ENCODE measurements at places on chromosomes 12 and 14.

DNA sequence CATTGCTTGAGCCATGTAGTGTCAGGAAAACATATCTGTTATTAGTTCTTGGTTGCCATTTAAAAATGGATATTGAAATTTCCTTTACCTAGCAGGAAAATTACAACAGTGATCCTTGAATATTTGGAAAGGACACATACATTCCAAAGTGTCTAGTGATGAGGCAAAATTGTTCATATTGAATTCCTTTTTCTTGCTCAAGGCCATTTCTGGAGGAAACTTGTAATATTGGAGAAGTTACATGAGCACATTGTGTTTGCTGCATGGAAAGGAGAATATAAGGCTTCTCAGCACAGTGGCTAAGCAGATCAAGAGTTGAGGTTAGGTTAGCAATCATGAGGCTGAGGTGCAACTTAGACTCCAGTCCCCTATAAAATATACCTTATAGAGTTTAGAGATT is 121.9 kb downstream of the PDE3A start:
- DNase-seq, result no peak

DNA sequence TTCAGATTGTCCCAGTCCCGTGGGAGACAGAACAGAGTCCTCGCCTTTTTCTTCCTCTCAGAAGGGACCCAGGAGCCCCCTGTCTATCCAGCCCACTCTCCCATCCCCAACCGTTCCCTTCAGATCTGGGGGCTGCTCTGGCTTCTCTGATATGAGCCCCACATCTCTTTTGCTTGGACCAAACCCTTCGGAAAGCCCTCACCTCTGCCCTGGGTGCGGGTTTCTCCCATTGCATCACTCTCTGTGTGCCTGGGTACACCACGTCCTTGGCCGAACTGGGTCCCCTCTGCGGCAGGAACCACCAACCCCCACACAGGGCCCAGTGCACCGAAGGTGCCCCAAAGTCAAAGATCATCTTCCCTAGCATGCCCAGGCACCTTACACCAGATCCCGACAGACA is 87.8 kb downstream of the DICER1 start:
- DNase-seq, result no peak

DNA sequence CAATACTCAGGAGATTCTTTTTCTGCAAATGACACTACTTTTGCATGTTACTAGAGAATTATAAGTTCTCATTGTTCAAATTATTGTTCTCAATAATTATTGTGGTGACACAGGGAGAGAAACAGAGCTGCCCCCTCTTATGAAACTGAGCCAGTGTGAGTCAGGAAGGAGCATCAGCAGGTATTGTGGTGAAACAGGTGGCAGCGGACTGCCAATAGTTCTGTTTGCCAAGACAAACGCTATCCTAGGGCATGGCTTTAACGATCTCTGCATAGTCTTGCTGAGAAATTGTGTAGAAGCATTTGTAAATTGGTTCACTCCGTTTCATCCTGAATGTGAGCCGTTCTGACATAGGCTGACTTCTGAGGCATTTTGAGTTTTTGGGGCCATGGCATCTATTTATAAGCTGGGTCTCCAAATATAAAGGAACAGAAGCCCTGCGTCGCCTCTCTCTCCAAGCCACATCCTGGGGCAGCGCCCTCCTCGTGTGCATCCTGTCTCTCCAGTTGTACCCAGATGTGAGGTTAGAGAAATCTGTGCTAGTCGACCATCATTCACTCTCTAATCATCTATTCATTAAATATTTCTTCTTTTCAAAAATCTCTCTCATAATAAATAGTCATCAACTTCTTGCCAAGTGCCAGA is 15.8 kb upstream of the PPP4R4 start:
- no peak for DNase-seq

GRCh38 chr14:102727336-102728095 is 49.7 kb upstream of the TRAF3 start:
- no peak for DNase-seq

DNA sequence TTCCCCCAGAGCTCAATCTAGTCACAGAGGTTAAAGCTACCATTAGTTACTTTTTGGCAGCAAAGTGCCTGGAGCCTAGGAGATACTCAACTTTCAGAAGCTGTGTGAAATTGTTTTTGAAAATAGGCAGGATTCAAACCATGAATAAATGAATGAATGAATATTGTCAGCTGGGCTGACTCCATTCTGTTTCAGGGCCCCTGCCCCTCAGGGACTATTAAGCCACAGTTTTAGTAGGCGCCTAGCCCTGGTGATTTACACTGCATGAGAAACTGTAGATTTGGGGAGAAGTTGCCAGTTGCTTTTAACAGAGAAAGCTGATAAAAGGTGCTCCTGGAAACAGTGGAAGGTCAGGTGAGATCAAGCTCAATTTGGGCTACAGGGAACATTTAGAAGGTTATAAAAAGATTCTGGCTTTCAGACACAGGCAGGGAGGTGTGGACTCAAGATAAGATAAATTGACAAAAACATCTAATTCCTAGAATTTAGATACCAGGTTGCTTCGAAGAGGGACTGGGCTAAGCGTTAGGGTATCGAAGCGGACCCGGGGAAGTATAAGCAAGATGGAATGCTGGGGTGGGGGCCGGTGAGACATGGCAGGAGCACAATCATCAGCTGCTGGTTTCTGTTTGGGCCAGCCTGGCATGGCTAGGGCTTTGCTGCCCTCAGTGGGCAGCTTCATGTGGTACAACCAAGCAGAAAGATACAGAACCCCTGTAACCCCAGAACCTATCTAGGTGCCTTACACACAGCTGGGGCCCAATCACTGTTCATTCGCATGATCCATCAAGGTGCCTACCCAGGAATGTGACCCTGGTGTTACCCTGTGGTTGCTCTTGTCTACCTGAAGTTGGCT is 14.9 kb upstream of the CELA1 start:
- no peak for DNase-seq

- no peak for DNase-seq
These were observed 123.9 kb downstream of the BRMS1L start for GRCh38 chr14:35949920-35950513.

- DNase-seq, result no peak
These were observed 19.0 kb upstream of the SERPINA4 start for GRCh38 chr14:94542111-94542810.

- no peak for DNase-seq
These were observed 145.8 kb downstream of the BICD1 start for GRCh38 chr12:32252199-32253073.

DNA sequence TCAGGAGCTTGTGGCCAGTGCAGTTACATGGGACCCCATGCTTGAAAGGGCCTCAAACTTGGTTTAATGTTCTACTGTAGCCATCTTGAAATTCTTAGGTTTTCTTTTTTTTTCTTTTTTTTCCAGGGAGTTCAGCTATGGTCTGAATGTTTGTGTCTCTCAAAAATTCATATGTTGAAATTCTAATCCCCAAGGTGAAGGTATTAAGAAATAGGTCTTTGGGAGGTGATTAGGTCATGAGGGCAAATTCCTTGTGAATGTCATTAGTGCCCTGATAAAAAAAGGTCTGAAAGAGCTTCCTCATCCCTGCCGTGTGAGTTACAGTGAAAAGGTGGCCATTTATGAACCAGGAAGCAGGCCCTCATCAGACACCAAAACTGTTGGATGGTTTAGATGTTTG is 324.1 kb downstream of the C12orf75 start:
- no peak for DNase-seq

- no peak for DNase-seq
These were observed 69.6 kb upstream of the PRMT8 start for GRCh38 chr12:3421191-3421978.

DNA sequence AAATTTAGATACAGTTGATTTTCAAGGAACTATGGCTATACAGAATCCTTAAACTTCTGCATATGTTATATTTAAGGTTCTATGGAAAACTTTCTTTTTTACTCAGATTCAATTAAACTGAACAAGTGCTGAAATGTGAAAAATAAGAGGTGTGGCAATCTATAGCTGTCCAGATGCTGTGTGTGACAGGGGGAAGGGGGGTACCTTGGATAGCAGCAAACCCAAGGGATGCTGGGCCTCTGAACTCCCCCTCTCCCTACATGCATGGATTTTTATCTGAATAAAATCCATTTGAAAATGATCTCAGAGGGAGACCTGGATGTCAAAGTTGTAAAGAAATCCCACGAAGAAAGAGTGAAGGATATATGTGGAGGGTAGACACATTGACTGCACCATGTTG is 82.8 kb upstream of the CCDC198 start:
- DNase-seq, result no peak

GRCh38 chr12:12147111-12147510 is 76.4 kb downstream of the BCL2L14 start:
- DNase-seq, result no peak

- DNase-seq, result no peak
These were observed 15.2 kb upstream of the EAPP start for GRCh38 chr14:34554540-34555250.

DNA sequence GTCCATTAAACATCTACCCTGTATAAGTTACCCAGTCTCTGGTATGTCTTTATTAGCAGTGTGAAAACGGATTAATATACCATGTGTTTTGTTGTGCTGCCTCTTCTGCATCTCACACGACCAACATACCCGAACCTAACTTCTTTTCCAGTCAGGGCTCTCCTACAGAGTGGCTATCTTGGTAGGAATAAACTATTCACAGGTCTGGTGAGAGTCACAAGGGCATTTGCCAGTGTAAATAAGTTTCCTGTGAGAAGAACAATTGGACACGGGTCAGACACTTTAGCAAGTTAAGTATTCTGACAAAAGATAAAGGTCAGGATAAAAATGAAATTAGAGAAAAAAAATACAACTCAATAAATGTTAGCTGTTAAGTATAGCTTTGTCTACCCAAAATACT is 60.9 kb downstream of the MYF5 start:
- no peak for DNase-seq

DNA sequence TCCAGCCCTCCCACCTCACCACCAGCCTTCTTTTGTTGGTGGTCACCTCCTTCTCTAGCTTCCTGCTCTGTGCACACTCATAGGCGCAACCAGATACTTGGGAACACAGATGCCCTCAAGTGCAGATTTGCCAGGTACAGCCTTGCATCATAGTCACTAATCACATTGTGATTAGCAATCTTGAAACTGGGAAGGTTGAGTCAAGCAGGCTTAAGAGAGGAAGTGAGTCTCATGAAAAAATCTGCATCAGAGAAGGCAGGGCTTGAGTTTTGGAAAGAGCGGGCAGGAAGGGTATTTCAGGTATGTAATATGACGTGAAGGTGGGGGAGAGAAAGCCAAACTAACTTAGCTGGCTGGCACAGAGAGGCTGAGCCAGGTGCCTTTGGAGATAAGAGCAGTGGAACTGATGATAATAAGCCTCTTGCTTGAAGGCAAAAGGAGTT is 2.7 kb upstream of the RABGGTA start:
- DNase-seq, result no peak

DNA sequence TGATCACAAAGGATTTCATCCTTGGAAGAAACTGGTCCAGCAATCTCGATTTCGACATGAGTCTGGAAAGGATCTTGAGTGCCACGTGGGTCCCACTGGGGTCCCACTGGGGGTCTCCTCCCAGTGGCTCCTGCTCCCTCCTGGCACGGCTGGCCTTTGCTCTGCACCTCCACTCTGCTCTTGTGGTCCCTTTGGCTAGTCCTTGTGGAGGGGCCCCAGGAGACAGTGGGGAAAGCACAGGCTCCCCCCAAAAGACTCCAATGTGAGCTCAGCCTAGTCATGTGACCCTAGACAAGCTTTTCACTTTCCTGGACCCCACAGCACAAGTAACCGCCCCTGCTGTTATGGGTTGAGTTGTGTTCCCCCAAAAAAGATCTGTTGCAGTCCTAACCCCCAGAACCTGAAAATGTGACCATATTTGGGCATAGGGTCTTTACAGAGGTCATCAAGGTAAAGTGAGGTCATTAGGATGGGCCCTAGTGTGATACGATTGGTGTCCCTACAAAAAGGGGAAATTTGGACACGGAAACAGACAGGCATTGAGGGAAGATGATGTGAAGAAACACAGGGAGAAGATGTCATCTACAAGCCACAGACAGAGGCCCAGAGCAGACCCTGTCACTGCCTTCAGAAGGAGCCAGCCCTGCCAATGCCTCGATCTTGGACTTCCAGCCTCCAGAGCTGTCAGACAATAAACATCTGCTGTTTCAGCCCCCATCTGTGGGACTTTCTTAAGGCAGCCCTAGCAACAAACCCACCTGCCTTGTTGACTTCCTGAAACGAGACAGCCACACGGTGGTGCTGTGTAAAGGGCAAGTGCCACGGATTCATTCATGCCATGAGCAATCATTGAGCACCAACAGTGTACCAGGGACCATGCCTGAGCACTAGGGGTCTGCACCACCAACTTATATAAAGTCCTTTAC is 23.8 kb upstream of the PPP2R5C start:
- DNase-seq, result no peak

- DNase-seq, result no peak
These were observed 28.6 kb upstream of the DLK1 start for GRCh38 chr14:100698066-100698465.

DNA sequence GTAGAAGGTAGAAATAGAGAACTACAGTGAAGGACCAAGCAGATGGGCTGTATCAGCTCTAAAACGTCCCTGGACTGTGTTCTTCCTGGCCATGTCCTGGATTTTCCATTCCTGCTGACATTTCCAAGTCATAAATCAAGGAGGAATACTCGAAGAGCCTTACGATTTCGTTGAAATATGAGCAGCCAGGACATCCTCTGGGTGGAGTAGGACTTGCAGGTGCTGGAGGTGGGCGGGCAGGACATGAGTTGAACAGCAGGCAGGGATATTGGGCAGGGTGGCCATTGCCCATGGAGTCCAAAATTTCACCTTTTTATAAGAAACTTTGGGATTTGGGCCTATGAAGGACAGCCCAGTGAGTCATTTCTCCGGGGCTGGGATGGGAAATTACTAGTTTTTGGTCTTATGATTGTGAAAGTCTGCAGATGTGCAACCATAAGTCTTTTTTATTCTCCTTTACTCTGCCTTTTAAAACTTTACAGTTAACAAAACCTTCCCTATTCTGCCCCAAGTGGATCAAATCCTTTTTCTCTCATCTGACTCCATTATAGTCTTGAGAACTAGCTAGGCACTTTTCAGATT is 88.8 kb downstream of the TMX1 start:
- no peak for DNase-seq

DNA sequence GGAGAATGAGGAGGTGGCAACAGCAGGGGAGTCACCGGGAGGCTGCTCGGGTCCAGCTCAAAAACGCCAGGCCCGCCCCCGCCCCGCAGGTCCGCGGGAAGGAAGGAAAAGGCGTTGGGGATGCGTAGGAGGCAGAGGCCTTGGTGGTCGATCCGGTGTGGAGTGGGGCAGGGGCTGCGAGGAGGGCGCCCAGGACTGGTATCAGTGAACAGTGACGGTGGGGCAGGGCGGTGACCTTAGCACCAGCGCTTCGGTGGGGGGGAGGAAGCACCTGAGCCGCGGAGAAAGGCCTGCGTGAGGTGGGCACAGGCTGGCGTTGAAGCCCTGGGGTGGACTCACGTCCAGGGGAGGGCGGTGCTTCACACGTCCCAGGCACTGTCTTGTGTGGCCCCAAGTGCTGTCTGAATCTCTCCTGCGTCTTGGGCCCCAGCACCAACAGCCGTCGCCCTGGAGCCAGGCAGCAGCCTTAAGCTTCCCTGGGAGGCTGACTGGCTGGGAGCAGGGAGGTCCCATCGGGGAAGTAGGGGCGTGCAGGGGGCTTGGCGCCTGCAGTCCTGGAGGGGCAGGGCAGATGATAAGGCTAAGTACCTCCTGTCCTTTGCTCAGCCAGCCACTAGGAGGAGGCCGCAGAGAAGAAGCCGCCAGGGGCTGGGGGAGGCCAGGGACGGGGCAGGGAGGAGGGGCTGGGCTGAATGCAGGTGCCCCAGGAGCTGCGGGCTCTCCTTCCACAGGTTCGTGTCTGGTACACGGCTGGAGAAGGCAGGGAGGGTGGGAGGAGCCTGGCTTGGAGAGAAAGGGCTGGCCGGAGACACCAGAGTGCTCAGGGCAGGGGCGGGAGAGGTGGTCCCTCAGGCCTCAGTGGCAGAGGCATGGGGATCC is 26.5 kb downstream of the ZBTB42 start:
- DNase-seq, result no peak

GRCh38 chr12:76268267-76268666 is 79.9 kb downstream of the BBS10 start:
- no peak for DNase-seq
